ENCODE measurements at places on chromosomes 1 and 21.

DNA sequence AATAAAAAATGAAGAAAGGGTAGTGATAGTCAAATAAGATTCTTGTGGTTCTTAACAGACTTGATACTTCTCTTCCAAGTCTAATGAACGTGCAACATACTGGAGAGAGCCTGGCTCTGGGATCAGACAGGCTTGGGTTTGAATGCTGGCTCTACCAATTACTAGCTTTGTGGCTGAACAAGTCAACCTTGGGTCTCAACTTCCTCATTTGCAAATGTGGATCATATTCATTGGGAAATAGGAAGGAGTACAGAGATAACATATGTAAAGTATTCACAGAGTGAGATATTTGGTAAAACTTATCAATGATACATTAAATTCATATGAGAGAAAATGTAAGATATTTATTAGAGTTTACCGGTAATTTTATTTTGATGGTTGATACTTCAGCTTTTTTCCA lies 2.0 kb downstream of the EDEM3 start:
- DNase-seq = no peak

- no peak for DNase-seq
Observed at GRCh38 chr1:230599926-230600656, 42.2 kb upstream of the COG2 start.

DNA sequence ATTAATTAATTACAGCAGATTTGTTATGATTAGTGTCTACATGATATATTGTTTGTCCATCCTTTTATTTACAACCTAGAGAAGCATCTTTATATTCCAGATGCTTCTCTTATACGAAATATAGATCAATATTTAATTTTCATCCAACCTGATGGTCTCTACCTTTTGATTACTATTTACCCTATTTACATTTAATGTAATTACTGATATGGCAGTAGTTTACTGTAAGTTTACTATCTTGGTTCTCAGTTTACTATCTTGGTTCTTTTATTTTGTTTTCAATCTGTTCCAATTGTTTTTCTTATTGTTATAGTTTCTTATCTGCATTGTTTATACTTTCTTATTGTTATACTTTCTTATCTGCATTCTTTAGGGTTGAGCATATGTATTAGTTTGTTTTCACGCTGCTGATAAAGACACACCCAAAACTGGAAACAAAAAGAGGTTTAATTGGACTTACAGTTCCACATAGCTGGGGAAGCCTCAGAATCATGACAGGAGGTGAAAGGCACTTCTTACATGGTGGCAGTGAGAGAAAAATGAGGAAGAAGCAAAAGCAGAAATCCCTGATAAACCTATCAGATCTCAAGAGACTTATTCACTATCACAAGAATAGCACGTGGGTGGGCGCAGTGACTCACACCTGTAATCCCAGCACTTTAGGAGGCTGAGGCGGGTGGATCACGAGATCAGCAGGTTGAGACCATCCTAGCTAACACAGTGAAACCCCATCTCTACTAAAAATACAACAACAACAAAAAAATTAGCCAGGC lies 28.9 kb downstream of the FAF1 start:
- no peak for DNase-seq

DNA sequence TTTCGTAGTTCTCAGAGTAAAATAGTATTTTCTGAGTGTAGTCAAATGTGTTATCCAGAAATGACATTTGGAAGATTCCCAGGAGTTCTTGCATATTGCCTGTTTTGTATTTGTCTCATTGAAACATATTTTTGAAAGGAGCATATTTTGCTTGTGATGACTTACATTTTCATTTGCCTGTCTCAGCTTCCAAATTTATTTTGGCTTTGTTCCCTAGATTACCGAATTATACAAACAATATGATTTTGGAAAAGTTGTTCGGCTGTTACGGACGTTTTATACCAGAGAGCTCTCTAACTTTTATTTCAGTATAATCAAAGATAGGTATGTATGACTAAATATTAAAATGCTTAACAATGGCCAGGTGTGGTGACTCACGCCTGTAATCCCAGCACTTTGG lies 46.0 kb downstream of the IARS2 start:
- no peak for DNase-seq

DNA sequence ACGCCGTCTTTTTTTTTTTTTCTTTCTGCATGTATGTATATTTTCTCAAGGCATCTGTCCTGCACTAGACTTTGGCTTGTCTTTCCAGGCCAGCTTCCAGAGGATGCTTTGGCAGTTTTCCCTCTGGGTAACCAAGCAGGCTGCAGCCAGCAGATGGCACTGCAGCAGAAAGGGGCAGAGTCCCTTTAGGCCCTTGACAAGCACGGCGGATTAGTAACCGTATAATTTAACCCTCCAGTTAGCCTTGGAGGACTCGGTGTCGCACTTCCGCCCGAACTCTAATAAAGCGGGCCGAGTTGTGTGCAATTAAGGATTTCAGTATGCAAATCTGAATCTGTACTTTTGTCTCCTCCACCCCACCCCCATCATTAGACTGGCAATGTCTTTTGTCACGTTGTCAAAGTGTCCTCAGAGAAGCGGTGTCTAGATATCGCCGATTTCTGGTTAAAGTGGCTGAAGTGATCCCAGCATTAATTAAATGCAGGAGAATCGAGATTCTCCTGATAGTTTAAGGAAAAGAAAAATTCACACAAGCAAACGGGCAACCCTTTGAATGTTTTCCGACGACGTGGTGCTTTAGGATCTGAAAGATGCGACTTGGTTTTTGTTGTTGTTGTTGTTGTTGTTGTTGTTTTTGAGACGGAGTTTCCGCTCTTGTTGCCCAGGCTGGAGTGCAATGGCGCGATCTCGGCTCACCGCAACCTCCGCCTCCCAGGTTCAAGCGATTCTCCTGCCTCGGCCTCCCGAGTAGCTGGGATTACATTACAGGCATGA lies 1.1 kb upstream of the TMEM167B start:
- no peak for DNase-seq

- peak; percentile 55 for DNase-seq
Observed at GRCh38 chr1:94617134-94617805, 75.7 kb upstream of the F3 start.

- no peak for DNase-seq
Observed at GRCh38 chr21:33732038-33732437, 89.7 kb downstream of the ITSN1 start.

- no peak for DNase-seq
Observed at GRCh38 chr1:67342076-67342890, 34.6 kb downstream of the IL12RB2 start.

DNA sequence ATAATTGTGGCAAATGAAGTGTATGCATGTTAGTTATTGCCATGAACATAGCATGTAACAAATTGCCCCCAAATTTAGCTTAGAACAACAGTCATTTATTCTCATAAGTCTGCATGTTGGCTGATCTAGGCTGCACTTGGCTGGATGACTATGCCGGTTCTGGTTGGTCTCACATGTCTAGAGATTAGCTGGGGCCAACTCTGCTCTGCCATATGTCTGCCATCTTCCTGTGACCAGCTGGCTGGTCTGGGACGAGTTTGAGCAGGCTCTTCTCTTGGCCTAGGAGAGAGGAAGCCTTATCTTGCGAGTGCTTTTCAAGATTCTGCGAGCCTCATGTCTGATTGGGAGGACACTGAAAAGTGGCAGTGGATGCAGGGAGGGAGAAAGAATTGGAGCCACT lies 198.3 kb upstream of the FAM78B start:
- no peak for DNase-seq

DNA sequence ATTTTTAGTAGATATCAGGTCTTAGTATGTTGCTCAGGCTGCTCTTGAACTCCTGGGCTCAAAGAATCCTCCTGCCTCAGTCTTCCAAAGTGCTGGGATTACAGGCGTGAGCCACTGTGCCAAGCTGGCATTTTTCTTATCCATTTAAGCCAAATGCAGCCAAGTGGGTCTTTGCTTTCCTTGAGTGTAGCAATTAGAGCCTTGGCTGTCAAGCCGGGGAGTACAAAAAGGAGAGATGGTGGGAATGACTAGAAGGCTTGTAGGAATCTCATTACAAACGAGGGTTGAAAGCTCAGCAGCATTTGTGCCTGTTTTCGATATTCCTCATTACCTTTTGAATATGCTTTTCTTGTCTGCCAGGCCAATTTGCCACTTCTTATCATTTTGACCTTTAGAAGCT lies 140.9 kb downstream of the DISC1 start:
- DNase-seq = no peak

DNA sequence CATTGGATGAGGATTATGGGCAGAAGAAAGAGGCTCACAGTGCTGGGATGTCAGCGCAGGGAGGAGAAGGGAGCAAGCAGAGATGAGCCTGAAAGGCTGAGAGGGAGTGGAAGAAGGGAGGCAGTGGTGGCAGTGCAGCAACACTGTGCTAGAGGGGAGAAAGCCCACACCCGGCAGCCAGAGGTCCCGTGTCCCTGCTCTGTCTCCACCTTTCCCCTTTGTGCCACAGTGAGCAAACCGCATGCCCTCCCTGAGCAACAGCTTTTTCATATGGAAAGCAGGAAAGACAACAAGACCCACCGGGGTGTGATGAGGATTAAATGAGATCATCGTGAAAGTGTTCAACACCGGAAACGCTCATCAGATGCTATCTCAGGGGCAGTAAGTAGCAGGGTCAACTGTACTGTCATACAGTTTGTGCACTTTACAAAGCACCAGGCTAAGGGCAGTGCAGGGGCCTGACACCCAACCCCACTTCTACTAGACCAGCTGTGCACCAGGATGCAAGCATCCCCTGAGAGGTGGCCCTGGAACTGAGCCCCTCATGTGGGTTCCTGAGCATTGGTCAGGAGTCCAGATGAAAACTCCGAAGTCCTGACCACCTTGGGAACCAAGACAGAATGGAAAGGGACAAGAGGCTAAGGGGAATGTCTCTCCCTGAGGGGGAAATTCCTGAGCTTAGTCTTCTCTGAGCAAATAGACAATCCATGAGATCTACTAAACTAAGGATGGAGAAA lies 9.1 kb downstream of the NHLH1 start:
- no peak for DNase-seq

DNA sequence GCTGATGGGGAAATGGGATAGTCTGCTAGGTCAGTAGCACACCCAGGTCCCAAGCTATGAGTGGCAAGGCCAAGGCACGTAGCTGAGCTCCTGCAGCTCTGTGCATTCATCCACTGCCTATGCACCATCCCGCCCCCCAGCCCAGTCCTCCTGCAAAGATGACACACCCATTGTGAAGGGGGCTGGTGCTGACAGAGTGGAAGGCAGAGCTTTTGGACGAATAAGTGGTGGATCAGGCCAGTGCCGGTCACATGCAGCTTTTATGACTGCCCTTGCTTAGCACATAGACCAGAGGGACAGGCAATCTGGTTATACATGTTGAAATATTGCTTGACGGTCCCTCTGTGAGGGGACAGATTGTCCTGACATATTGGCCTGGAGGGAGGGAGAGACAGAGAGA lies 494.3 kb downstream of the PTPRU start:
- DNase-seq = no peak

DNA sequence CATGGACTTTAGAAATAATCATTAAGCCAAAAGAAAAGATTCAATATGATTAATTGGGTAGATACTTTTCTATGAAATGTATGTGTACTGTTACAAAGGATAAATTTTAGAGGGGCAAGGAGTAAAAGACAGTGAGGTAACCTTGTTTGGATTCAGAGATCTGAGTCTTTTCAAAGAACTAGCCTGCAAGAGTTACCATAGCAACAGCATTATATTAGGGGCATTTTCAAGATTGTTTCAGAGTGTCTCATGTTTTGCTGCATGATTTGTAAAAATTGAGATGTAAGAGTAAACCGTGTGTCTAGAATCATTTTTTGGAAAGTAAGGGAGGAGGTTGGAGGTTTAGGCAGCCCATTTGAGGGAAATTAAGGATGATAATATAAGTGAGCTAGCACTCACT lies 70.6 kb upstream of the KIAA1614 start:
- DNase-seq = no peak

DNA sequence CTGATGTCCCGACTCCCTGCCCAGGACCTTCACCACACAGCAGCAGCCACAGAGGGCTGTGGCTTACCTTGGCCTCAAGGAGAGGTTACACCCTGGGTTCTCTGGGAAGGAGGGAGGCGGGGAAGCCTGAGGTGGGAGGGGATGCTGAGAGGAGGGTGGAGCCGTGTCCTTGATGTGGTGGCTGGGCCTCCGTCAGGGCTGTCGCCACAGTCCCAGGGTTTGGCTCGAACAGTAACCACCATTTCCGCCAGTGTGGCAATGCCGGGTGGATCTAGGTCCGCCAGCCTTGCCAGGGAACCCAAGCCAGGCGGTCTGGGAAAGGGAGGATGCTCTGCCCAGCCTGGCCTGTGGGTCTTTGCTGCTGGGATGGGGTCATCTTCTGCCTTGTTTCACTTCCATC lies 18.4 kb upstream of the CDCA8 start:
- DNase-seq = no peak

DNA sequence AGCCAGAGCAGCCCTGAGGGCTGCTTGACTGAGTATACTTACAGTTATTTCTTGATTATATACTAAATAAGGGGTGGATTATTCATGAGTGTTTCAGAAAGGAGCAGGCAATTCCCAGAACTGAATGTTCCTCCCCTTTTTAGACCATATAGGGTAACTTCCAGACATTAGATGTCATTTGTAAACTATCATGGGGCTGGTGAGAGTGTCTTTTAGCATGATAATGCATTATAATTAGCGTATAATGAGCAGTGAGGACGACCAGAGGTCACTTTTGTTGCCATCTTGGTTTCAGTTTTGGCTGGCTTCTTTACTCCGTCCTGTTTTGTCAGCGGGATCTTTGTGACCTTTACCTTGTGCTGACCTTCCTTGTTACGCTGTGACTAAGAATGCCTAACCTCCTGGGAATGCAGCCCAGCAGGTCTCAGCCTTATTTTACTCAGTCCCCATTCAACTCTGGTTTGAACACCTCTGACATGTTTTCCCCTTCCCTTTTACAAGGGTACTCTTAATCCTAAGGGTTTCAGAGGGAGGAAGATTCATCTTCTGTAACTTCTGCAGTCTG lies 16.2 kb downstream of the KCTD3 start:
- DNase-seq = no peak

- no peak for DNase-seq
Observed at GRCh38 chr1:100791586-100791985, 72.0 kb downstream of the VCAM1 start.

DNA sequence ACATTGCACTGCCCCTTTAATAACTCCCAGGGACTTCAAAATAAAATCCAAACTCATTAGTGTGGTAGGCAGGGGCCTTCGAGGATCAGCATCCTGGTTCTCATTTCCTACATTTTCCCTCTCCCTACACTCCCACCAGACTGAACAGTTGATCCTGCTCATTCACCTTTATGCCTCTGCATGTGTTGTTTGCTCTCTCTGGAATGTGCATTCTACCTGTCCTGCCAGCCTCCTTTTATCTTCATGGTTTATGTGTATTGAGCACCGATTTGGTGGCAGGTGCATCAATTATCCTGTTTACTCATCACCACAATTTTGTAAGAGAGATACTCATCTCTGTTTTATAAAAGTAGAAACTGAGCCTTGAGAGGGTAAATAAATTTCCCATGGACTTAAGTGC lies 125.0 kb downstream of the ADSS2 start:
- DNase-seq = no peak

DNA sequence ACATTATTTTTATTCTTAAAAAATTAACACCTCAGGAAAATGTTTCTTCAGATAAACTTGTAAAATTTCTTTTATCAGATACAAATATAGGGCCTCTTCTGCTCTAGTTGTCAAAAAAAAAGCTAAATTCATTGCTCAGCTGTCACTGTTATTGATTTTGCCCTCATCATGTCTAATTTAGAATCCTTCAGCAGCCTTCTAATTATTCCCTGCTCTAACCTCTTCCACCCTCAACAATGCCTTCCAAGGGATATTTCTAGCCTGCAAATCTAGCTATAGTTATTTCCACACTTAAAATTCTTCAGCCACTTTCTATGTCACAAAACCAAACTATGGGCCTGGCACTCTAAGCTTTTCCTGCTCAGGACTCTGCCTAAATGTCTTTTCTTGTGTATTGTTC lies 25.2 kb downstream of the PDE4B start:
- no peak for DNase-seq

All from suprapubic skin (tissue), 4 donors.